ENCODE measurements at places on chromosomes 7 and 10.

- no peak for DNase-seq
Observed at GRCh38 chr7:136693166-136694119, 175.0 kb upstream of the CHRM2 start.

DNA sequence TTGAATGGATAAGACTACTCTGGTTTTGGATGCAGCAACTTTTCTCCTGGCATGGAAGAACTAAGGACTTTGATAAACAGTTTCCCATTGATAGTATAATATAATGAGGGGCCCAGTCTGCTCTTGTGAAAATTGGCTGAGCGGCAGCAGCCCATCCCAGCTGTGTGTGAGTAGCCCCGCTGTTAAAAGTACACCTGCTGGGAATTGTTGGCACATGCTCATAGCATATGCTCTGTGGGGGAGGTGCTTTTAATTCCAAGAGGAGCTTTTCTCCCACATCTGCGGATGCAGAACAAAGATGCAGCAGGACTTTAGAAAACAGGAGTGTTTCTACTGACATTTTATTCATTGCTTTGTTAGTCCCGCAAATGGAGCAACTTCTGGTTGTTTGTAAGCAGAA is 19.0 kb downstream of the SRI start:
- DNase-seq: no peak

DNA sequence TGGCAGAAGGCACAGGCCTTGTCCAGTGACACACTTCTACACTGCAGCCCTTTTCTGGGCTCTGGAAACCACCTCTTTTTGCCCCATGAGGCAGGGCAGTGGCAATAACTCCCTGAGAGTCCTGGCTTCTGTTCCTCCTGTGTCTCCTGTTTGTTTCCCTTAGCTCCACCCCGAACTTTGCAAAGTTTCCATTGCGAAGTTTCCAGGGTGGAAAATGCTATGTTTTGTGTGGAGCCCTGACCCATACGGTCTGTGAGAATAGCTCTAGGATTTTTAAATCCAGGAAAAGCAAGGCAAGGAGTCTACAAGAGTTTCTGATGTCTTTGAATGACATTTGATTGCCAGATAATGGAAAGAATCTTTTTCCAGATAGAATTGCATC is 92.2 kb upstream of the AKR1E2 start:
- no peak for DNase-seq

GRCh38 chr7:151838072-151838471 is 38.8 kb downstream of the PRKAG2 start:
- no peak for DNase-seq

DNA sequence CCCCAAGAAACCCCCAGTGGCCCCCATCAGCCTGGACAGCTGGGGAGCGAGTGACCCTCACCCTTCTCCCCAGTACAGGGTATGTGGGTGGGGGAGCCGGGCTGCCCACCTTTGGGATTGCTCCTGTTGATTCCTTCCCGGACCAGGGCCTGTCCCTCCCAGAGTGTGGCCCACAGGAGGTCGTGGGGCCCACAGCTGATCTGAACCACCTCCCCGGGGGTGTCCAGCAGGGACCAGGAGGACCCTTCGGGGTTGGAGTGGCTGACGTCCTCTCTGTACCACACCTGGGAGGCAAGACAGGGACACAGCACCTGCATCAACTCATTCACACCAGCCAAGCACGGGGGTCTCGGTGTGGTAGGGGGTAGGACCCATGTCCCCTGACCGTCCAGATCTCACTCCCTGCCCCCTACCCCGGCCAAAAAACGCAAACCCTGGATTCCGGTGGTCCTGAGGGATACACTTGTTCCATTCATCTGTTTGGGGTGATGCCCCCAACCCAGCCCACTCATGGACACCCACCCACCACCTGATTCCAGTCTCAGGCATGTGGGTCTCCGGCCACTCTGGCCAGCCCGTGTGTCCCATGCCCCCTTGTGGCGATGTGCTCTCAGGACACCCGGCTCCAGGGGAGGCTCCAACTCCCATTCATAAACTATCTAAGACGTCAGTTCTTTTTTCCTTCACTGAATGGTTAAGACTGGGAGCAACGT is 10.9 kb downstream of the TECPR1 start:
- DNase-seq: peak; percentile 51

All from natural killer cell (primary cell).